GM12865 (cell line): ENCODE measurements at places on chromosomes 4 and X.

DNA sequence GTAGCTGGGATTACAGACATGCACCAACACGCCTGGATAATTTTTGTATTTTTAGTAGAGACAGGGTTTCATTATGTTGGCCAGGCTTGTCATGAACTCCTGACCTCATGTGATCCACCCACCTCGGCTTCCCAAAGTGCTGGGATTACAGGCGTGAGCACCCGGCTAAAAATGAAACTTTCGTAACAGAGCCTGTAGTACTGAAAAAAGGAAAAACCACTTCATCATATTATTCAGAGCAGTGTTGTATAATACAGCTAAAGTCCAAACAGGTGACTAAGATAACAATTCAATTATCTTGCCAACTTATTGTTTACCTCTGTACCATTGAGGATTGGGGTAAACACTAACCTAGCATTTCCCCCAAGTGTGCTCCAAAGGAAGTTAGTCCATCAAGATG is 43.9 kb upstream of the HPRT1 start:
- no peak for DNase-seq

GRCh38 chr4:152665691-152666395 is 14.0 kb downstream of the TMEM154 start:
- DNase-seq, result no peak

DNA sequence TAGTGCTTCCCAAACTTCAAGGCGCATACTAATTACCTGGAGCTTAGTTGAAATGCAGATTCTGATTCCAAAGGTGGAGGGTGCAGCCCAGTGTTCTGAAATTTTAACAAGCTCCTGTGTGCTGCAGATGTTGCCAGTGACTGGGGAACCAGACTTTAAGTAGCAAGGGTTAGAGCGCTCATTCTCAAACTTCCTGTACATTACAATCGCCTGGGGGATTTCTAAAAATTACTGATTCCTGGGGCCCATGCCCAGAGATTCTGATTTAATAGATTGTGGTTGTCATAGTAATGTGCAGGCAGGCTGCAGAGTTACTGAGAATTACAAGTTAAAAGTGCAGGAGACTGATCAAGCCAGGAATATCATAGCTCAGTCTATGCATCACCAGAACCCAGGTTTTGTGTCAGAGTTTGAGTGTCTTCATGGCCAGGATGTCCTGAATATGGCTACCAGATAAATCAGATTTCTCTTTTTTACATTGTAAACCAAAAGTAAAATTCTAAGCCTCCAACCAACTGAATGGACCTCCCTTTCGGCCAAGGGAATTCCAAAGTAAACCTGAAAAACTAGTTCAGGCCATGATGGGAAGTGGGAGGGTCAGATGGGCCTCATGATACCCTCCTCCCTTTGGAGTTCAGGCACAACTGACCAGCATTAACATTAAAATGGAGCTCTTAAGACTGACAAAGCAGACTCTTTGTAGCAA is 121.6 kb downstream of the ATXN3L start:
- DNase-seq, result no peak

DNA sequence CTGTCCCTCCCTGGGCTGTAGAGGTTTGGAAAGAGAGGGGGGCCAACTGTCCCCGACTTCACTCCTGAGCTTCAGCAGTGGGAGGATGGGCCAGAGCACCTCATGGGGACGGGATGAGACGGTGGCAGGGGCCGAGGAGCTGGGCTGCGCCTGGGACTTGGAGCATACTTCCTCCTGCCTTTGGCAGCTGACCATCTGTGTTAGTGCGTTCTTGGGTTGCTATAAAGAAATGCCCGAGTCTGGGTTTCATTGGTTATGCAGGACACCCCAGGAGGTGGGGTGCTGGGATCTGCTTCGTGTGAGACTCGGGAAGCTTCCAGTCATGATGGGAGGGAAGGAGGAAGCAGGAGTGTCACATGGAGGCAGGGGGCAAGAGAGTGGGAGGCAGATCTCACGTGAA is 7.4 kb downstream of the PSAPL1 start:
- DNase-seq, result no peak

GRCh38 chrX:40573763-40574162 is 7.0 kb upstream of the ATP6AP2 start:
- peak; percentile 55 for DNase-seq

GRCh38 chr4:24589448-24589847 is 5.1 kb upstream of the DHX15 start:
- DNase-seq, result peak; percentile 64

DNA sequence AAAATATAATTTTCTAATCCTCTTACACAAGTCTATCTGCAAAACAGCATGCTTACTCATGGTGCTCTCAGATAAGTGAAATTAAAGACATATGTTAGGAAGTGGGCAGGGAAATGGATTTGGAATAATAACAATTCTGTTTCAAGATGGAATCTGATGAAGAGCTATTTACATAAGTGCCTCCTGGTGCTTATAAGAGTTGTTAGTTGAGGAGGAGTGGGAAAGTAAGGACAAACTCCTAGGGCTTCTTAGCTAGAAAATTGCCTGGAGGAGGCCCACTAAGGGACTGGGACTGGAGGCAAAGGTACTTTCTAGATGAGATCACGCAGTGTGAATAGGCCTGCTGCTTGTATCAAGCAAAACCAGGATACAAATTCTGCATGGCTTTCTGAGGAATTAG is 939.8 kb downstream of the GLUD2 start:
- no peak for DNase-seq

- DNase-seq, result no peak
Observed at GRCh38 chr4:15031993-15032675, 29.9 kb downstream of the CPEB2 start.

DNA sequence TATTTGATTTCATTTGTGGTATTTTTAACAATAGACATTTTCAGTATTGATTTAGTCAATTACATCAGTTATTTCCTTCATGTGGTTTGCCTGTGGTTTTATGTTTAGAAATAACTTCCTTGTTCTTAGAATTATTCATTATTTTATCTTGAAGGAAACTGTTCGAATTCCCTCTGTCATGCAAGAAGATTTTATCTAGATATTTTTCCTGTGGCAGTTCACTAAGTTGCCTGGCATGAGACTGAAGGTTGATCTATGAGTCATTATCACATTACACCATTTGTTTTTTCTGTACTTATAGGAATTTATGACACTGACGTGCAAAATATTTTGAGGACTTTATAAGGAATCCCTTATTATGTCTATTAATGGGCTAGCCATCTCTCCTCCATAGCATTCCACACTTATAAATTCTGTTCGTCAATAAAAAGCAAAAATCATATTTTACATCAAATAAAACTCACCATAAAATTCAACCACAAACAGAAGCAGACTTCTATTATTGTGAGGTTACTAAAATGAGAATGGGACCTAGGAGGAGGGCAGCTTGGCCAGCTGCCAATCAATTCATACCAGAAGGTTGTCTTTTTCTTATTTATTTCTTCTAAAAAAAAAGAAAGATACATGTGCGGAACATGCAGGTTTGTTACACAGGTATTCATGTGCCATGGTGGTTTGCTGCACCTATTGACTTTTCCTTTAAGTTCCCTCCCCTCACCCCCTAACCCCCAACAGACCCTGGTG is 179.0 kb downstream of the KCNIP4 start:
- no peak for DNase-seq

DNA sequence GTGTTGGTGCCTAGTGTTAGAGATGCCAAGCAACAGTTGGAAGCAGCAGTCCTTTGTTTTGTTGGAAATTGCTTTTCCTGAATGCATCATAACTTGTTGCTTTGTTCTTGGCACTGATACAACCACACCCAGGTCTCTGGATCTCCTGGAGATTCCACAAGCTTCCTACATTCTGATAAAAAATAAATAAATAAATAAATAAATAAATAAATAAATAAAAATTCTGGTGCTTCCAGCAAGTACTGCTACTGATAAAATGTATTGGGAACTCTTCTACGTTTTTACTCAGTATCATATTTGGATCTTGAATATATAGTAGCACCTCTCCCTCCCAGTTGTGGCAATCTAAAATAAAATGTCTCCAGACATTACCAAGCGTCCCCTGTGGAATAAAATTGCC is 62.7 kb upstream of the GRID2 start:
- DNase-seq, result no peak

DNA sequence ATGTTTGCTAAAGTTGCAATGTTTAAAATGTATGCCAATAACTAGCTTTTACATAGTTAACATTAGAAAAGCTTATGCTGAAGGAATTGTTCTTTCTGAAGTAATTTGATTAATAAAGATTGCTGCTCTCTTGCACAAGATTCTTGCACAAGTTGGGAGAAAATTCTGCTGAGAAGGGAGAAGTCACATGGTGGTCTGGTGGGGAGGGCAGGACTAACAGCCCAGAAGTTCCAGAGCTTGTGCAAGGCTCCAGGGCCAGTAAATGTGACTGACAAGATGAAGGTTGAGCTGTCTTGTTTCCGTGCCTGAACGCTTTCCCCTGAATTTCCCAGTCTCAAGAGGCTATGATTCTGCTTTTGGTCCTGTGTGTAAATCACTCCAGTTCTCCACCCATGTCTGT is 112.9 kb upstream of the VCX start:
- DNase-seq, result no peak

- DNase-seq, result peak; percentile 79
Observed at GRCh38 chr4:145132511-145133098, 34.5 kb downstream of the ABCE1 start.

DNA sequence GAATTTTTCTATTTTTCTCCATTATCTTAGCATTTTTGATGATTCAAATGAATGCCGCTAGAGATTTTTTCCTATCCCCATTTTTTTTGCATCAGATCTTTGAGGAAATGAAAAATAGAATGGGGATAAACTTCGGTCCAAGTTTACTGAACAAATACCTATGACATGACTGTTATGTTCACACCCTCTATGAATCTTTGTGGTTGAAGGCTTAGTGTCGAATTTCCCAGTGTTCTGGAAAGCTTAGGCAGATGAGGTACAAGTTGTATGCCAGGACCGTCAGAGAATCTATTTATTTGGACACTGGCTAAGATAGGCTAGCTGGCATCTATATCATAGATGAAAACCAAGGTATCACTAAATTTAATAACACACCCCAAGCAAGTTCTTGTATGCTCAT is 123.4 kb downstream of the SPCS3 start:
- no peak for DNase-seq

DNA sequence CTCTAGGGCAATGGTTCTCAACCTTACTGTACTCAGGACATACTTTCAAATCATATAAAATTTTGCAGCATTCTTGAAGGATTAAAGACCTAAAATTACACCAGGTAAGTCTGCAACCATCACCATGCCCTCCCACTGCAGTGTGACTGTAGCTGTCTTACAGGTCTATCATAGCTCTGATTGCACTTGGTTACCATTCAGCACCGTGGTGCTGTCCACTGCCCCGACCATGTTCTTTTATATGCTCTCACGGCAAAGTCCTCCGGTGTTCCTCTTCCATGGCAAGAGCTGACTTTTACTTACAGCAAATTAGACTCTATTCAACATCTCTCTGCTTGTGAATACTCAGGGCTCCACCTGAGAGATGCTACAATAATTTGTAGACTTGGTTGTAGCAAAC is 11.5 kb downstream of the CRMP1 start:
- no peak for DNase-seq

- no peak for DNase-seq
Observed at GRCh38 chrX:127305013-127305412, 485.5 kb downstream of the PRR32 start.

DNA sequence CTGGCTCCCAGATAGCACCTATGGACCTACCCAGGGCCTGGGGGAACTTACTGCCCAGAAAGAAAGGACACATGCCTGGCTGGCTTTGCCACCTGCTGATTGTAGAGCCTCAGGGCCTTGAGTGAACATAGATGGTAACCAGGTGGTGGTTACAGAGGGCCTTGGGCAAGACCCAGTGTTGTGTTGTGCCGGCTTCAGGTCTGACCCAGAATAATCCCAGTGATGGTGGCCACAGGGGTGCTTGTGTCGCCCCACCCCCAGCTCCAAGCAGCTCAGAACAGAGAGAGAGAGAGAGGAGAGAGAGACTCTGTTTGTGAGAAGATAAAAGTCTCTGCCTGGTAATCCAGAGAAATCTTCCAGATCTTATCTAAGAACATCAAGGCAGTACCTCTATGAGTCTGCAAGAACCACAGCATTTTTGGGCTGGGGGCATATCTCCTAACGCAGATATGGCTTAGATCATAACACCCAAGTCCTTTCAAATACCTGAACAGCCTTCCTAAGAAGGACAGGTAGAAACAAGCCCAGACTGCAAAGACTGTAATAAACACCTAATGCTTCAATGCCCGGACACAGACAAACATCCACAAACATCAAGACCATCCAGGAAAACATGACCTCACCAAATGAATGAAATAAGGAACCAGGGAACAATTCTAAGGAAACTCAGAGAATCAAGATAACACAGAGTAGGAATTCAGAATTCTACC is 16.3 kb upstream of the RP2 start:
- DNase-seq, result no peak

GRCh38 chr4:88090898-88091297 is 67.5 kb downstream of the ABCG2 start:
- no peak for DNase-seq

- DNase-seq, result peak; percentile 34
Observed at GRCh38 chrX:131783555-131784308, 239.4 kb upstream of the STK26 start.

- no peak for DNase-seq
Observed at GRCh38 chr4:168633496-168633895, 136.6 kb downstream of the PALLD start.

DNA sequence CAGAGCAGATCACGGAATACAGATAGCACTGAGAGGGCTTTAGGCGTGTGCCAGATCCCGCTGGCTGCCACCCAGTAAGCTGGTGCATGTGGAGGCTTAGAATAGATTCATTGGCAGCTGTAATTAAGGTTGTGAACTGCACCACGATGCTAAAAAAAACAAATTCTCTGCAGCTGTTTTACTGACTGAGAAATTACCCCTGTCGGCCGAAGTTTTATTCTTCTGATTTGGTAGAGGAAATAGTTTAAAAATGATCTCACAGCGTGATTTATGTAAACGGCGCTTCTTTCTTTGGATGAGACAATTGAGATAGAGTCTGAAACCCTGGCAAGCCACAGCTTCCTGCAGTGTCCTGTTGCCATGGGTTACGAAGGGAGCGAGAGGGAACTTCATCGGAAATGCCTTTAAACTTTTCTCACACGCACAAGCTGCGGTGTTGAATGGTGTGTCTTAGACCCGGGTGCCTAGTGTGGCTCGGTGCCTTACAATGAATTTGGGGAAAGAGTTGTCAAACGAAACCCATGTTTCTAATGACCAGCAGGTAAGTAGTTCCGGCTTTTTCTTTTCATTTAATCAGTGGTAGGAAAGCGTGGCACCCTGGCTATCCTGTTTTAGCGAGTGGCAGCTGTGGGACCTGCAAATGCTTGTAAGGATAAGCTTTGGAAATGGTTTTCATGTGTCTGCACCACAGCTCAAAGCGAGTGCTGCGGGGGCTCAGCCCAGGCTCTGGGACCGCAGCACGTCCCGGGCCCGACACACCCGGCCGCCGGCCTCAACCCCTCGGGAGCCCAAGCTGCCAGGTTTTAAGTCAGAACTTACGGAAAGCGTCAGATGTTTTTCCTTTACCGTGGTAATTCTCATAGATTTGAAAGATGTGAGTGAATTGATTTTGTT is 71.7 kb upstream of the HGFAC start:
- peak; percentile 62 for DNase-seq

DNA sequence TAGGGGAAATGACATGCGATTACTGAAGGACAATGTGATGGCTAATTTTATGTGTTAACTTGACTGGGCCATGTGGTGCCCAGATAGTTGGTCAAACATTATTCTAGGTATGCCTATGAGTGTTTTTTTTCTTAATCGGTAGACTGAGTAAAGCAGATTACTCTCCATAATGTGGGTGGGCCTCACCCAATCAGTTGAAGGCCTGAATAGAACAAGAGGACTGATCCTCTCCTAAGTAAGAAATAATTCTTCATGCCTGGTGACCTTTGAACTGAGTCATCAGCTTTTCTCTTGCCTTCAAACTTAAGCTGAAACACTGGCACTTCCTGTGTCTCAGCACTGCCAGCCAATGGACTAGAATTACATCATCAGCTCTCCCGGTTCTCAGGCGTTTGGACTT is 164.0 kb upstream of the FGF13 start:
- DNase-seq, result no peak
